Ovary (tissue), 10 donors: ENCODE measurements at places on chromosomes 11 and 22. TPM values are rescaled to one million over a fixed set of nuclear protein-coding genes. Genes with fewer than 3 reads are reported as not detected.

ADAMTS15 gene
- 2.4 TPM for total RNA-seq

INPP5J gene
- total RNA-seq = 1.1 TPM

LMO2 gene
- total RNA-seq = 18.6 TPM

DNA sequence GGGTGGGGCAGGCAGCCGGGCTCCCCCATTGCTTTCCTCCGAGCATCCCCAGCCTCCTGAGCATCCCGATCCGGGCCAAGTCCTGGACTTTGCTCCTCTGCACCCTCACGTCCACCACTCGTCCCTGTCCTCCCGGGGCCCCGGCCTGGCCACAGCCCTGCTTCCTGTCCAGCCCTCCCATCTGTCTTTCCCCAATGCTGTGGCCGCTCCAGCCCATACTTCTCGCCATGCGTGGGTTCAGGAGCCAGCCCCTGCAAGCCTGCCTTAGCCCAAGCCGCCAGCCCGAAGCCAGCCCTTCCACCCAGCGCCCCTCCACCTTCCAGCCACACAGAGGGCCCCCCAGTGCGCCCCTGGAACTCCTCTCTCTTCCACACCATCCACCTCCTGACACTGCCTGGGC is 23.8 kb downstream of the MRPL23 start:
- peak; percentile 24 for DNase-seq

GRCh38 chr22:44714703-44715350 is 12.8 kb downstream of the PRR5 start:
- no peak for DNase-seq

- peak; percentile 75 for DNase-seq
Observed at GRCh38 chr11:126115127-126115495, 52.4 kb upstream of the CDON start.

GRCh38 chr22:48320683-48321451 is 1506.8 kb downstream of the BRD1 start:
- peak; percentile 8 for DNase-seq
